ENCODE measurements at places on chromosomes 13 and 19. TPM values are rescaled to one million over a fixed set of nuclear protein-coding genes. Genes with fewer than 3 reads are reported as not detected.

- H3K4me1 ChIP-seq, result no peaks in the 10 kb centered on the region
- no peak for DNase-seq
- no peaks in the 10 kb centered on the region for H3K36me3 ChIP-seq
- no peak overlapping the region for H3K27ac ChIP-seq
These were observed 46.8 kb downstream of the CCNE1 start for GRCh38 chr19:29858621-29859020.

DNA sequence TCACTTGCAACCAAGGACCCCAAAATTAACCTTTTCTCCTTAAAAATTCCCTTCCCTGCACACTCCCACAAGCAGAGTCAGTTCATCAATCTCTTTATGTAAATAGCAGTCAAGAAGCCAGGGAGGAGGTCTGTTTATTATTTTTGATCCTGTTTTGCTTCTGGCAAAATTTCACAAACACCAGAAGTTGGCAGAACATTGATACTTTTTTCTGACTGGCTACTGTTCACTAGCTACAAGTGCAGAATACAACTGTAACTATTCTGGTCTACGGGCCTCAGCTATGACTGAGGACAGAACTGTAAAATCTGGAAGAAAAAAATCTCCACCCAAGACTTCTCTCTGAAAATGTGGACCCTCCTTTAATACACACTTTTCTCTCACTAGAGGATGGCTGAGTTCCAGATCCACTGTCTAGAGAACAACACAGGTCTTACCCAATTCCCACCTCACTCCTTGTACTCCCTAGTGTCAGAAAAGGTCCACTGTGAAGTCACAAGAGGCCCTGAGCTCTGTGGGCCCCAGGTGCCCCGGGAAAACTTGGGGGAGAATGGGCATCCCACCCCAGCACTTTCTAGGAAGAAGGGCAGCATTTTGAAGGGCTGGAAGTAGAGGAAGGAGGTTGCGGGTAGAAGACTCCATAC, 14.5 kb downstream of the STARD13 start:
- no peaks in the 10 kb centered on the region for H3K36me3 ChIP-seq
- no peak for DNase-seq
- H3K27ac ChIP-seq, result peak overlapping the region; percentile 77
- no peaks in the 10 kb centered on the region for H3K27me3 ChIP-seq

The KIR3DL1 gene
- not detected for total RNA-seq

DNA sequence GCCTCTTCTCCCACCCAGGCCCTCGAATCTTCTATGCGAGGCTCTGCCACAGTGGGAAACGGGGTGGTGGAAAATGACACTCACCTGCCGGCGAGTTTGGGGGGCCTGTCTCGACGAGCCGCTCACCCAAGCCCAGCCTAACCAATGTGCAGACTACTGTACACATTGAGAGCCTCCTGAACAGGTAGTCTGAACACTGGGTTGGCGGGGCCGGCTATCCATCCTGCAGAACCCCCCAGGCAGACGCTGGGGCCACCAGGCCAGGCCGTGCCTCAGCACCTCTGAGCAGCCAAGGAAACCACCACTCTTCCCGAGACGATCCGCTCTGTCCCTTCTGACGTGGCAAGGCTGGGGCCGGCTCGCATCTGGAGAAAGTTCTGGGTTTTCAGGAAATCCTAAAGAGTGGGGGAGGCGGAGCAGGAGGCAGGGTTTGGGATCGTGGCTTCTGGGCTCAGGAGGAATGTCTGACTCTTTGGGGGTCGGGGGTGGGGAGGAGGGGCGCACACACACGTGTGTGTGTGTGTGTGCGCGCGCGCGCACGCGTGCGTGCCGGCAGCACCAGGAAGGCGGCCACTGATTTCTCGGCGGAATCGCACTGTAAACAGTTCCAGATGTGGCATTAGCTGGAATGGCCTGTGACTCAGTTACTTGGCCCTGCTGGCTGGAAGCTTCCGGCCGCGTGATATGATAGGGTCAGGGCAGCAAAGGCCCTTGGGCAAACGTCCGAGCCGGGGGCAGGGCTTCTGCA, 18.5 kb downstream of the TMED1 start:
- H3K4me1 ChIP-seq, result peaks cover 17% of the 10 kb centered on the region
- H3K4me3 ChIP-seq, result peak overlapping the region; percentile 22
- peak overlapping the region; percentile 38 for H3K27ac ChIP-seq
- H3K27me3 ChIP-seq, result no peaks in the 10 kb centered on the region
- peaks cover 97% of the 10 kb centered on the region for H3K36me3 ChIP-seq

- H3K4me1 ChIP-seq, result peaks cover 11% of the 10 kb centered on the region
- DNase-seq, result no peak
- no peak overlapping the region for H3K4me3 ChIP-seq
- no peaks in the 10 kb centered on the region for H3K36me3 ChIP-seq
These were observed 4.3 kb upstream of the ACP5 start for GRCh38 chr19:11581740-11582139.

The SIGLEC5 gene
- total RNA-seq, result not detected

- DNase-seq, result no peak
- H3K27ac ChIP-seq, result no peak overlapping the region
- peaks cover 20% of the 10 kb centered on the region for H3K27me3 ChIP-seq
- no peaks in the 10 kb centered on the region for H3K4me1 ChIP-seq
These were observed 5.5 kb upstream of the SULT2A1 start for GRCh38 chr19:47891622-47891922.

The TINCR gene
- not detected for total RNA-seq

The CEACAM8 gene
- not detected for total RNA-seq

The KIR3DL2 gene
- not detected for total RNA-seq

- no peak overlapping the region for H3K27ac ChIP-seq
- no peak overlapping the region for H3K4me3 ChIP-seq
- no peaks in the 10 kb centered on the region for H3K4me1 ChIP-seq
- H3K36me3 ChIP-seq, result no peaks in the 10 kb centered on the region
- H3K27me3 ChIP-seq, result no peaks in the 10 kb centered on the region
These were observed 334.6 kb downstream of the MYO16 start for GRCh38 chr13:108963846-108964600.

- no peak for DNase-seq
- no peaks in the 10 kb centered on the region for H3K27me3 ChIP-seq
- no peak overlapping the region for H3K4me3 ChIP-seq
- no peaks in the 10 kb centered on the region for H3K4me1 ChIP-seq
These were observed 785.6 kb upstream of the KLHL1 start for GRCh38 chr13:70893832-70894231.

The TSEN34 gene
- total RNA-seq, result 16.2 TPM

GRCh38 chr19:4380254-4380727, 20.1 kb downstream of the SH3GL1 start:
- H3K36me3 ChIP-seq, result peaks cover 11% of the 10 kb centered on the region
- peaks cover 54% of the 10 kb centered on the region for H3K4me1 ChIP-seq
- H3K4me3 ChIP-seq, result peak overlapping the region; percentile 25
- H3K27ac ChIP-seq, result peak overlapping the region; percentile 88

GRCh38 chr13:46721054-46721453, 75.9 kb downstream of the ESD start:
- H3K27me3 ChIP-seq, result no peaks in the 10 kb centered on the region
- peaks cover 10% of the 10 kb centered on the region for H3K4me1 ChIP-seq
- H3K27ac ChIP-seq, result no peak overlapping the region
- DNase-seq, result peak; percentile 19

The ZNF177 gene
- total RNA-seq, result 3.5 TPM

DNA sequence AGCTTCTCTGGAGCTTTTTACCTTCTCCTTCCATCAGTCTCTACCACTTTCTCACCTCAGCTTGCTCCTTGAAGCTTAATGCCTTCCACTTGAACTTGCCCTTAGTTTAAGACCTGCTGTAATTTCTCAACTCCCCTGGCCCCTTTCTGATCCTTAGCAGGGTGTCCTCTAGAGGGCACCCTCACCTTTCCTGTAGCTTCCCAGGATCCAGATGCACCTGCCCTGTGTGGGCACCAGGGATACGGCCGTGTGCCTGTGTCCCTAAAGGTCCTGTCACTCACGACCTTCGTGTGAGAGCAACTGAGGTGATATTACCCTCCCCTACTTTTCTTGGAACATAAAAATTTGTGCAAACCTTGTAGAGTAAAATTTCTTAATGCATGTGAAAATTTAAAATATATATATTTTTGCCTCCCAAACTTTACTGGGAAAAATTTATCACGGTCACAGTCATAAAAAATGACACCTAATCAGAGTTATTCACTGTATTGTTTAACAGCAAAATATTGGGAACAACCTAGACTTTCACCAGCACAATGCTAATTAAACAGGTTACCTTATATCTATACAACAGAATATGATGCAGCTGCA, 46.4 kb downstream of the PSG3 start:
- H3K4me3 ChIP-seq, result no peak overlapping the region
- no peak for DNase-seq
- H3K4me1 ChIP-seq, result no peaks in the 10 kb centered on the region

The RNF225 gene
- total RNA-seq, result not detected

The PALM3 gene
- total RNA-seq, result 0.38 TPM

- H3K4me1 ChIP-seq, result no peaks in the 10 kb centered on the region
- no peak for DNase-seq
- H3K36me3 ChIP-seq, result peaks cover 7% of the 10 kb centered on the region
- no peak overlapping the region for H3K4me3 ChIP-seq
- H3K27ac ChIP-seq, result no peak overlapping the region
- peaks cover 33% of the 10 kb centered on the region for H3K27me3 ChIP-seq
These were observed 14.0 kb upstream of the PPP1R12C start for GRCh38 chr19:55131421-55131820.

GRCh38 chr13:88063741-88064140, 392.6 kb downstream of the SLITRK5 start:
- no peak overlapping the region for H3K4me3 ChIP-seq
- H3K27ac ChIP-seq, result no peak overlapping the region
- no peaks in the 10 kb centered on the region for H3K36me3 ChIP-seq
- no peaks in the 10 kb centered on the region for H3K27me3 ChIP-seq

The FGF21 gene
- not detected for total RNA-seq

GRCh38 chr13:98200211-98200878, 23.3 kb upstream of the RNF113B start:
- no peak overlapping the region for H3K27ac ChIP-seq
- no peak overlapping the region for H3K4me3 ChIP-seq
- no peaks in the 10 kb centered on the region for H3K36me3 ChIP-seq
- no peak for DNase-seq
- H3K4me1 ChIP-seq, result peaks cover 6% of the 10 kb centered on the region

DNA sequence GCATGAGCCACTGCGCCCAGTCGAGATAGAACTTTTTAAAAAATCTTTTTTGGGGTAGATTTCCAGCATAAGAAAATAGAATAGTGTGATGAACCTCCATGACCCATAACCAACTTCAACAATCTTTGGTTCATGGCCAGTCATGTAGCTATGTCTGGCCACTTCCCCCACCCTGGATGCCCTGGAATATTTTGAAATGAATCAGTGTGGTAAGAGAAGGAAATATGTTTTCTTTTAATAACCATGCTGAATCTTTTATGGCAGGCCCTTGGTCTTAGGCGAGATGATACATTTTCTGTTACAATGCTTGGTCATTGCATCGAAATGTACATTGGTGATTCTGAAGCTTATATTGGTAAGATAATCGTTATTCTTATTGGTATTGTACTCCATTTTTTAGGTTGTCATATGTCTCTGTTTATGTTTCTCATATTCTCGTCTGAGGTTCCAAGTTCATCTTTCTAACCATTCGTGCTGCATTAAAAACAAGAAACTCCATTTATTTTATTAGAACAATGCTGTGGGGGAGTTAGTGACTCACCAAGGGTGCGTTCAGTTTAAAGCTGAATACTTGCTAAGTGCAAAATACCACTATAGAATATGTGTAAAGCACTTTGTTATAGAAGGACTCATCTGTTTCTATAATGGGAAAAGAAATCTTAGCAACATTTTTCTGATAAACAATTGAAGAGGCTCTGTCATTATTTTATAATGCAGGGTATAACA, 16.4 kb upstream of the UPF3A start:
- H3K36me3 ChIP-seq, result peaks cover 98% of the 10 kb centered on the region
- H3K4me3 ChIP-seq, result no peak overlapping the region
- H3K27me3 ChIP-seq, result no peaks in the 10 kb centered on the region

- H3K27me3 ChIP-seq, result no peaks in the 10 kb centered on the region
- H3K4me1 ChIP-seq, result peaks cover 9% of the 10 kb centered on the region
- no peaks in the 10 kb centered on the region for H3K36me3 ChIP-seq
These were observed 2.4 kb upstream of the NTN5 start for GRCh38 chr19:48674921-48675824.

DNA sequence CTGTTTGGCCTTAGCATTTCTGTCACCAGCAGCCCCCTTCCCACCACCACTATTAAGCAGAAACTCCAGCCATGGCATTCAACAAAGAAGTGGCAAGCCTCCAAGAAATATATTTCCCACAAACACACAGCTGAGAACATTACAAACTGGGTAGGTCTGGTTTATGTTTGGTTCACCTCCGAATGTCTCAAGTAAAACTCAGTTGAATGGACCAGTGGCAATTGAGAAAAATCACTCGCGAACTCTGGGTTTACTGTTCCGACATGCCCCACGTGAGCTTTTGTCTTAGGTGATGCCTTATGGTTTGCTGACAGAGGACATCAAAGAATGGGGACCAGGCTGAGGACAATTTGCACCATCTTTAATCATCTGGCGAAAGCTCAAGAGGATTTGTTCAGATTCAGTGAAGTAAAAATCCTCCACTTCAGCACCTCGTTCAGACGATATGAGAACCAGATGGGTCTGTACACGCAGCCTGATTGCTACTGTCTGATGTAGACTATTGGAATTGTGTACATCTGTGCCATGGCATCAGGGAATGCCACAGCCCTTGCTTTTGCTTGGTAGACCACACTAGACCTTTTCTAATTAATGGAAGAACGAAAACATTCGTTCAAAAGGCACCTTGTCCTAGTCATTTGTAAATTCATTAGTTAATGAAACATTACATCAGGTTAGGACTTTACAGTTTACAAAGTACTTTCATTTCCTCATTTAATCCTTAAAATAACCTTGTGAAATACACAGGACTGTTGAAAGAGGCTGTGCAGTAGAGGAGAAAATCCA, 59.4 kb downstream of the SLC10A2 start:
- no peaks in the 10 kb centered on the region for H3K27me3 ChIP-seq
- H3K4me3 ChIP-seq, result no peak overlapping the region
- DNase-seq, result no peak

- H3K4me3 ChIP-seq, result no peak overlapping the region
- H3K27ac ChIP-seq, result peak overlapping the region; percentile 86
- no peak for DNase-seq
- no peaks in the 10 kb centered on the region for H3K36me3 ChIP-seq
- H3K4me1 ChIP-seq, result peaks cover 64% of the 10 kb centered on the region
These were observed 14.7 kb downstream of the NOVA2 start for GRCh38 chr19:45958769-45959516.

The FLT1 gene
- total RNA-seq, result 40.7 TPM

GRCh38 chr19:6260376-6260775, 19.4 kb downstream of the MLLT1 start:
- peaks cover 38% of the 10 kb centered on the region for H3K4me1 ChIP-seq
- H3K27me3 ChIP-seq, result no peaks in the 10 kb centered on the region
- no peak for DNase-seq
- H3K4me3 ChIP-seq, result no peak overlapping the region
- H3K27ac ChIP-seq, result no peak overlapping the region
- H3K36me3 ChIP-seq, result peaks cover 43% of the 10 kb centered on the region

The SLC7A9 gene
- not detected for total RNA-seq

Data from left ventricle myocardium inferior (tissue), 1 donor.